Epithelial cell of esophagus (primary cell): ENCODE measurements at places on chromosomes 12 and 14.

GRCh38 chr12:46675736-46676135 is 150.1 kb downstream of the SLC38A4 start:
- DNase-seq, result peak; percentile 54

GRCh38 chr14:56170877-56171422 is 52.7 kb downstream of the PELI2 start:
- no peak for DNase-seq

DNA sequence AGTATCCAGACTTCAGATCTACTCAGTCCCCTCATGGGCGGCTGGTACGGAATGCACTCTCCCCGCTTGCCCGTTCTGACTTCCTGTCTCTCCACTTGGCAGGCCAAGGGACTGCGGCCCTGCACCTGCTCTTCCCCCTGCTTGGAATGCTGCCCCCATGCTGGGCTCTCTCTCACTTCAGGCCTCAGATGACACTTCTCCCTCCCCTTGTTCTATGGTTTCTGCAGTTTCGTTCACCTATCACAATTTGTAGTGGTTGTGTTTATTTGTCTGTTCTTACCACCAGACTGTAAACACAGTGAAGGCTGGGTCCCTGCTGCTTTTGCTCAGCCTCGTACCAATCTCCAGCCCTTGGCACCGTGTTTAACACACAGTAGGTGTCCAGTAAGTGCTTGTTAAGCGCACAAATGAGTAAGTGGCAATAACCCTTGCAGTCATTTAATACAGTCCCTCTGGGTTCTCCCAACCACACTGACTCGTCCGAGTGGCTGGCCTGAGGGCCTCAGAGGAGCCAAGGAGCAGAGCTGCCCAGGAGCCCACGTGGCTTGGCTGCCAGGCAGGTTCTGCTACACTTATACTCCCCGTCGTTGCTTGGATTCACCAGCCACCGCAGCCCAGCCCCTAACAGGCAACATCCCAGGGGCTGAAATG is 11.8 kb downstream of the SLC6A12 start:
- DNase-seq, result peak; percentile 10

GRCh38 chr12:29032446-29032845 is 116.6 kb upstream of the FAR2 start:
- no peak for DNase-seq

GRCh38 chr12:93404961-93405849 is 27.5 kb downstream of the NUDT4 start:
- no peak for DNase-seq

DNA sequence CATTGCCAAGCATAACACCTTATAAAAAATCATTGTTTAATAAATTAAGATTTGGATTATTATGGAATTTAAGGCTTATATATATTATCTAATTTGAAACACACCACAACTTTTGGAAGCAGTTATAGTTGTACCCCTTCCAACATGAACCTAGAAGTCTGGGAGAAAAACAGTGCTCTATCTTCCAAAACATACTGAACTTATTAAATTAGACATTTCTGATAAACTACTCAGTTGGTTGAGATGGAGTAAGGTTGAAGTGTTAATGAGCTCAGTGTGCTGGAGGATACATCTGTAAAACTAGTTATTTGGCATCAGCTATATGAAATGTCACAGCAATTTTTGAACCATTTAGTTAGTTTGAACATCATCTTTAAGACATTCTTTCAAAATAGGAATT is 227.4 kb downstream of the ALX1 start:
- no peak for DNase-seq

DNA sequence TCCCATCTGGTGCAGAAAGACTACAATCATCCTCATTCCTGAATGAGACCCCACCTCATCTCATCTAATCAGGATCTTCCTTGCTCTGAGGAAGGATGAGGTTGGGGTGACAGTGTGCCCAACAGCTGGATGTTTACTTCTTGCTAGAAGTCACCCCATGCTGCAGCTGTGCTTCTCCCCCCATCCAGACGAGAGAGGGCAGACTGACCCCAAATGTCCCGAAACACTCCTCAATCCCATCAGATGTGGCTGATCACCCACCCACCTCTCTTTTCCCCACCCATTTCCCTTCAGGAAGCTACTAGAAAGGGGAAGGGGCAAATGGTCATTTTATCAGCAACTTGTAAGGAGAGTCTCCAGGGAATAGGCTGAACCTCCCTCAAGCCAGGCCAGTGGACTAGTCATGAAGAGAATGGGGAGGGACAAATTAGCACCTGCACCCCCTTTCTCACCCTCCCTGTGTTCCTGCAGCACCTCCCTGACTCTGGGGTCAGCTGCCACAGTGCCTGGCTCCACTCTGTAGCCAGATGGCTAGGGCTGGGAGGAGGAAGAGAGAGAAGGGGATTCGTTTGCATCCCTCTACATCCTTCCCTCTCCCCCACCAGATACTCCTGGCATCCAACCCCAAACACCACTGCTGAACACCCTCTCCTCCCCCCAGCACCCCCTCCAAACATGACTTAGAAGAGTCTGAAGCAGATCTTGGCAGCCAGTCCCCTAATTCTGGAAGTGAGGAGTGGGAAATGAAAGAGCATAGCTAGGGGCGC is 2.8 kb upstream of the BAZ2A start:
- no peak for DNase-seq

- DNase-seq, result peak; percentile 92
These were observed 391.6 kb downstream of the ZFP36L1 start for GRCh38 chr14:68401317-68401716.

DNA sequence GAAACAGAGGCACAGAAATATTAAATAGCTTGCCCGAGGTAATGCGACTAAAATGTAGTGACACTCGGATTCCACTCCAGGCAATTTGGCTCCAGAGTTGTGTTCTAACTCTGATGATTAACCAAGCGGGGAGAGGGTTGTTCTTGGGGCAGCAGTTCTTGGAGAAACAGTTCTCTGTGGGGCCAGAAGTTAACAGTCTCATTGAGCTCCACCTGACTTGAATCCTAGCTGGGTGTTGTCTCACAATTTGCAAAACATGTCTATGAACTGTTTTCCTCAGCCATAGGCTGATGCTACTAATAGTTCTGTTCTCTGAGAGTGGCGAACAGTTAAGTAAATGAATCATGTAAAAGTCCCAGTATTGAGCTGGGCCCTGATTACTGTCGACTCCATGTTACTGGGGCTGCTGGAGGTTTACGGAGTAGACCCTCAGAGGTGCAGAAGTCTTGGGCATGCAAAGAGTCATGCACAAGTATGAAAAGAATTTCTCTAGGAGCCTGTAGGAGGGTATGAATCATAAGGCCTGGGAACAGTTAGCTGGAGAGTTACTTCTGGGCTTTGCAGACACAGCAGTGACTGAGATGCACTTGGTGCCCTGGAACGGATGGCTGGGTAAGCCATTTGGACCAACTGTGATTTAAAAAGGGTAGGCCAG is 15.4 kb upstream of the NIN start:
- DNase-seq, result peak; percentile 56

- no peak for DNase-seq
These were observed 411.9 kb downstream of the TMEM121 start for GRCh38 chr14:105938055-105938863.

- DNase-seq, result no peak
These were observed 20.7 kb downstream of the KIF26A start for GRCh38 chr14:104158827-104159798.

DNA sequence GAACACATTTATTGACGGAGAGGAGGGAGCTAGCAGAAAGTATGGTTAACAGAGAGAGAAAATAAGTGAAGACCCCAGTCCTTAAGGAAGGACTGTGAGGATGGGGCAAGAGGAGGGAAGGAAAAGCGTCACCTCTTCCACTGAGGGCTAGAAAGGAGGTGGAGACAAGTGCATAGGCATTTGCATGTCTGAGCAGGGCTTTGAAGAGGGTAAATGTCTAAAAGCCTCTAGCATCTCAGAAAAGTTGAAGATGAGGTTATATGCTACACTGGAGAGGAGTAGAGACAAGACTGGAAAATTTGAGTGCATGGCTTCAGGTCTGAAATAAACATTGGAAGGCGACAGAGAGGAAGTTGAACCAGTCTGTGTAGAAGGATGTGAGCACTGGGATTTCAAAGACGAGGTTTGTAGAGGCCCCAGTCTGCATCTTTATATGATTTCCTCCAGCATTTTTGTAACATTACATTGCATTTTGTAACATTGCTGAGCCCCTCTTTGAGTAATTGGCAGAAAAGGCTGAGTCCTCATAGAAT is 98.5 kb upstream of the IFNG-AS1 start:
- no peak for DNase-seq

GRCh38 chr14:59022144-59022543 is 166.3 kb upstream of the DAAM1 start:
- peak; percentile 34 for DNase-seq

GRCh38 chr14:102695167-102695555 is 82.1 kb upstream of the TRAF3 start:
- no peak for DNase-seq
